ENCODE measurements at places on chromosomes 5 and 9.

- DNase-seq: no peak
Observed at GRCh38 chr9:23850242-23850689, 24.2 kb upstream of the ELAVL2 start.

GRCh38 chr5:173835661-173836060, 52.5 kb upstream of the CPEB4 start:
- DNase-seq: no peak

- no peak for DNase-seq
Observed at GRCh38 chr5:375336-375920, 53.9 kb downstream of the AHRR start.

DNA sequence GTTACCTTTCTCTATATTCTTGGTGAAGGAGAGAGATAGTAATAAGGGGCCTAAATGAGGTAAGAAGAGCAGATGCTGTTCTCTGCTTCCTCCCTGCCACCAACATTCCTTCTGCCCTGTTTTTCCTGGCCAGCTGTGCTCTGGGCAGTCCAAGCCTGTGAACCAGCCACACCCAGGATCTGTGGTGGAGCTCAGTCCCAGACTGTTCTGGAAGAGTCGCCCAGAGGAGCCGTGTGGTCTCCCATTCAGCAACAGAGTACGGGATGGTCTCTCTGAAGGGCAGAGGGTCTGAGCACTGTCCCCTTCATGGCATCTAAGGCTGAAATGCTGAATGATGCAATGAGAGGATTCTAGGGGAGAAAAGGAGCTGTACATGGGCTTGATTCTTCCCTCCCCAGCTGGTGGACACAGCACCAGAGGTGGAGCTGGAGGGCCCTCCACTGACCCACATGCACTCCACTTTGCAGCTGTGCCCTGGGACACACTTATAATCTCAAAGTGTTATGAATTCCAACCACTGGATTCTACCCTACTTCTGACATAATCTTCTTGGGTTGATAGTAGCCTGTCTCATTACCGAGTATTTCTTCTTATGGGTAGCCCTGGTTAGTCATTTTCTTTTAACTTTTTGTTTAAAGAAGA, 70.8 kb upstream of the RPS23 start:
- DNase-seq: no peak

GRCh38 chr5:105789246-105789645, 1881.5 kb downstream of the EFNA5 start:
- DNase-seq: no peak

- peak; percentile 73 for DNase-seq
Observed at GRCh38 chr5:59351076-59351794, 542.3 kb downstream of the PDE4D start.
